ENCODE measurements at places on chromosomes 2 and 18.

- DNase-seq = no peak
Observed at GRCh38 chr2:38174646-38175423, 98.9 kb upstream of the CYP1B1 start.

- DNase-seq = no peak
Observed at GRCh38 chr2:117738991-117739839, 75.3 kb upstream of the DDX18 start.

GRCh38 chr2:16478434-16479210, 187.0 kb downstream of the CYRIA start:
- DNase-seq = no peak

GRCh38 chr2:32248299-32248698, 16.4 kb downstream of the NLRC4 start:
- no peak for DNase-seq

- no peak for DNase-seq
Observed at GRCh38 chr2:9463698-9464034, 10.7 kb upstream of the IAH1 start.

- DNase-seq = no peak
Observed at GRCh38 chr2:204842661-204843485, 297.6 kb downstream of the PARD3B start.

DNA sequence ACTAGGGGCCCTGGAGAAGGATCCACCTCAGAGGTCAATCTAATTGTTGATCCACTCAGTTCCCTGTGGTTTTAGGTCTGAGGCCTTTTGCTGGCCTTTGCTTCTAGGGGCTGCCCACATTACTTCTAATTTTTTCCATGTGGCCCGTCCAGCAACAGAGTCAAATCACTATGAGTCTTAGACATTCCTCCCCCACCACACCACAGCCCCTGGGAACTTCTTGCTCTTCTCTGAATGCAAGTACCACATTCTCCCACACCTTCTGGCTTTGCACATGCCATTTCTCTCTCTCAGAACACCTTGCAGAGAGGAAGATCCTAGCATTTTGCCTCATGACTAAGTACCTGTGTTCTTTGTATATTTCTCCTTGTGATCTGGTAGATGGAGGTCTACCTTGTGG, 286.9 kb downstream of the SETBP1 start:
- DNase-seq = no peak

DNA sequence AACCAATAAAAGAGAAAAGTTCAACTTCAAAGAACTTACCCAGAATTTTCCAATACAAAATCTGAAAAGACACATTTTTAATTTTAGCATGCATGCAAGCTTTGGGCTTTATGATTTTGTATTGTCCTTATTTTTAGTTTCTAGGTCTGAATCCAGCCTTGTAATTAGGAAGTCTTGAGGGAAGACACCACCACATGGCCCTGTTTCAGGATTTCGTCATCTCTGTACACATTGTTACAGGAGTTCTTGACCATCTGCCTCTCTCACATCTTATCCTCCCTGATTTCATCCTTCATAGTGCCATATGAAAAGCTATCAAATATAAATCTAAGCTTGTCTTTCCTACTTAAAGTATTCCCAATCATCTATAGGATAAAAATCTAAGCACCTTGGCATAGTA, 176.1 kb downstream of the TXNL1 start:
- no peak for DNase-seq

- DNase-seq = no peak
Observed at GRCh38 chr2:232511336-232511890, 8.8 kb upstream of the PRSS56 start.

GRCh38 chr2:182792441-182792840, 74.0 kb downstream of the FRZB start:
- DNase-seq = peak; percentile 22

GRCh38 chr2:55239656-55240222, 7.3 kb downstream of the RPS27A start:
- DNase-seq = peak; percentile 64

- no peak for DNase-seq
Observed at GRCh38 chr18:21064347-21064746, 47.3 kb downstream of the ROCK1 start.

- DNase-seq = no peak
Observed at GRCh38 chr2:106537047-106537446, 49.9 kb downstream of the CD8B2 start.

GRCh38 chr2:206840999-206841398, 75.6 kb downstream of the FASTKD2 start:
- no peak for DNase-seq

DNA sequence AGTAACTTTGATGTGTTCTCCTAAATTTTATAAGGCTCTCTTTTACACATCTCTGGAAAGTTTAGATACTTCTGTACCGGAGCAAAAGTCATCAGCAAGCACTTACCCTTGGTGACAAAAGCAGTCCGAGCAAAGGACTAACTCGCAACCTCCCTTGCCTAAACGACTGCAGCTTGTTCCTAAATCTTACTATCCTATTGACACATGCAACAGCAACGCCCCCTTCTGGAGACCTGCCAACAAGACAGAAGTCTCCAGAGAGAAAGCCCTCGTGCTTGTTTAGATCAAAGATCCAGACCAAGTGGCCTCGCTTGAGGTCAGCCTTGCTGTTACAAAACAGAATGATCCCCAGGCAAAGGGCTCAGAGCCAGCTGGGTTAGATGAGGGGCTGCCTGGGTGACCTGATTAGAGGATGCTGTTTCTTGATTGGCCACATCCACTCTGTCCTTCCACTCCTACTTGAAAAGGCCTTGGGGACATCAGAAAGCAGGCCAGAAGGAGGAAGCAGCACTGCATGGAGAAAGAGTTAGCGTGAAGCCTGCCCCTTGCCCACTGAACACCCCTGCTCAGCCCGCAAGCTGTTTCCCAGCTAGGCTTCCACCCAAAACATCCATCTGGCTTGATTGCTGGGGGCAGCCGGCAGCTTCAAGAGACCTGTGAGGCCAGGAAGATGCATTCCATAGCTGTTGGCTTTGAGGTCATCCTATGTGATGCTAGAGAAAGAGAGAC, 94.3 kb downstream of the HNRNPLL start:
- peak; percentile 58 for DNase-seq

GRCh38 chr18:58657081-58657480, 14.2 kb upstream of the MALT1 start:
- no peak for DNase-seq

- DNase-seq = no peak
Observed at GRCh38 chr2:233148354-233148753, 88.2 kb downstream of the INPP5D start.

GRCh38 chr2:65867446-65867845, 435.0 kb upstream of the SPRED2 start:
- DNase-seq = no peak

DNA sequence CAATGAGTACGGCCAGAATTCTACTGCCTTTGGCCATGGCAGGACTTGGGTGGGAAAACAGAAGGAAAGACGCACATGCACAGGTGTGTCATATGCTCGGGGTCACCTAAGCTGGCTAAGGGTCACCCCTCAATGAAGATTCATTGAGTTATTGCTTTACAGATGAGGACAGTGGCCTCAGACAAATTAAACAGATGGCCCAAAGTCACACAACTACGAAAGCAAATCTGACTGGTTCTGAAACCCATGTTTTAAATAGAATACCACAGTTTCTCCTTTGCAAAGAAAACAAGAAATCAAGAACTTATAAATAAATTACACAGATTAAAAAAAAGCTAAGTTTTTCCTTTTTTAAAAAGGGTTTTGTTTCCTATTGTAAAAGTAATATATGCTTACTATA, 70.5 kb downstream of the ID2 start:
- DNase-seq = no peak

DNA sequence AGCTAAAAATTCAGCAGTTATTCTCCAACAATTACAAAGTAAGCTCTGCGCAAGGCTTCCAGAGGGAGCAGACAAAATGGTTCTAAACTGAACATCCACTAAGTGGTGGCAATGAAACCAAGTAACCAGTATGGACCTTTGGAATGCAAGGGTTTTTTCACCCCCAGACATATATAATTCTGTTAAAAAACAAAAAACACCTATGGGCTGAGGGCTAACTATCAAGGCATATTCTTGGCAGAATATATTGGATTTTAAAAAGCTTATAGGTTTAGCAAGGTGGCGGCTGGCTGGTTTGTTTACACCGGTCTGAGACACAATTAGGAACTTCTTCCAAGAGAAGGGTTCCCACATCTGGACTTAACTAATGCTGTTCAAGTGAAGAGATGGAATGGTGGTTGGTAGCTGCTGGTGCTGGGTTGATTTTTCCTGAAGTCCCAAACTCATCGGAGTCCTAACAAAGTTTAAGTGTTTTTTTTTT, 2.8 kb downstream of the ZFP36L2 start:
- no peak for DNase-seq

DNA sequence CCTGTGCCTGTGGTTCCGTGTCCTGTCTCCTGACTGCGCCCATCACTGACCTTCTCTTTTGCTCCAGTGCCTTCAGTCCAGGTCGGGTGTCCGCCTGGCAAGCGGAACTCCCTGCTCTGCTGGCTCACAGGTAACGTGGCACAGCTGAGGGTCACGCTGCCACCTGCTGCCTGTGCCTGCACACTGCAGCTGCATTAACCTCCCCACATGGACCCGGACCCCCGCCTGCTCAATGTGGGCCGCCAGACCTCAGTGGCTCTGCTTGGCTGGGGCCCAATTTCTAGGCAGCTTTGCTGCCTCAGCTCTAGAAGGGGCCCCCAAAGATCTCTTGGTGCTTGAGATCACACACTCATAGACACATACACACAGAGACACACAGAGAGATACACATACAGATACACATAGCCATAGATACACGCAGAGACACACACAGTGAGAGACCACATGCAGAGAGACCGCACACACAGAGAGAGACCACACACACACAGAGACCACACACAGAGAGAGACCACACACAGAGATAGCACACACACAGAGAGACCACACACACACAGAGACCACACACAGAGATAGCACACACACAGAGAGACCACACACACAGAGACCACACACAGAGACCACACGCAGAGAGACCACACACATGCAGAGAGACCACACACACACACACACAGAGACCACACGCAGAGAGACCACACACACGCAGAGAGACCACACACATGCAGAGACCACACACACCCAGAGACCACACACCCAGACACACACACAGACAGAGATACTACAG, 14.9 kb upstream of the CNNM3 start:
- DNase-seq = peak; percentile 21

DNA sequence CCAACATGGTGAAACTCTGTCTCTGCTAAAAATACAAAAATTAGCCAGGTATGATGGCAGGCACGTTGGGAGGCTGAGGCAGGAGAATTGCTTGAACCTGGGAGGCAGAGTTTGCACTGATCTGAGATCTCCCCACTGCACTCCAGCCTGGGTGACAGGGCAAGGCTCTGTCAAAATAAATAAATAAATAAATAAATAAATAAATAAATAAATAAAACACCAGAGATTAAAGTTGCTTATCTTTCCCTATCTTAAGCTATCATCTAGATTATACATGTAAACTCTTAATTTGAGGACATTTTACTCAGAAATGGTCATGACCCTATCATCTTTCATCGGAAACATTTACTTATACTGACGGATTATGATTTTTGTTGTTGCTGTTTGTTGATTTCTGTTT, 373.2 kb downstream of the GALNT13 start:
- no peak for DNase-seq

- no peak for DNase-seq
Observed at GRCh38 chr2:98732430-98733051, 1.6 kb upstream of the MGAT4A start.

GRCh38 chr2:99867770-99868169, 274.6 kb downstream of the AFF3 start:
- DNase-seq = no peak

- no peak for DNase-seq
Observed at GRCh38 chr18:59697236-59697932, at the start of gene CCBE1. CCBE1 (minus strand) TSS chr18:59697423.

GRCh38 chr2:189629531-189630453, 31.5 kb upstream of the ASNSD1 start:
- DNase-seq = no peak

GRCh38 chr2:238498691-238499295, 72.1 kb downstream of the ASB1 start:
- DNase-seq = peak; percentile 26

DNA sequence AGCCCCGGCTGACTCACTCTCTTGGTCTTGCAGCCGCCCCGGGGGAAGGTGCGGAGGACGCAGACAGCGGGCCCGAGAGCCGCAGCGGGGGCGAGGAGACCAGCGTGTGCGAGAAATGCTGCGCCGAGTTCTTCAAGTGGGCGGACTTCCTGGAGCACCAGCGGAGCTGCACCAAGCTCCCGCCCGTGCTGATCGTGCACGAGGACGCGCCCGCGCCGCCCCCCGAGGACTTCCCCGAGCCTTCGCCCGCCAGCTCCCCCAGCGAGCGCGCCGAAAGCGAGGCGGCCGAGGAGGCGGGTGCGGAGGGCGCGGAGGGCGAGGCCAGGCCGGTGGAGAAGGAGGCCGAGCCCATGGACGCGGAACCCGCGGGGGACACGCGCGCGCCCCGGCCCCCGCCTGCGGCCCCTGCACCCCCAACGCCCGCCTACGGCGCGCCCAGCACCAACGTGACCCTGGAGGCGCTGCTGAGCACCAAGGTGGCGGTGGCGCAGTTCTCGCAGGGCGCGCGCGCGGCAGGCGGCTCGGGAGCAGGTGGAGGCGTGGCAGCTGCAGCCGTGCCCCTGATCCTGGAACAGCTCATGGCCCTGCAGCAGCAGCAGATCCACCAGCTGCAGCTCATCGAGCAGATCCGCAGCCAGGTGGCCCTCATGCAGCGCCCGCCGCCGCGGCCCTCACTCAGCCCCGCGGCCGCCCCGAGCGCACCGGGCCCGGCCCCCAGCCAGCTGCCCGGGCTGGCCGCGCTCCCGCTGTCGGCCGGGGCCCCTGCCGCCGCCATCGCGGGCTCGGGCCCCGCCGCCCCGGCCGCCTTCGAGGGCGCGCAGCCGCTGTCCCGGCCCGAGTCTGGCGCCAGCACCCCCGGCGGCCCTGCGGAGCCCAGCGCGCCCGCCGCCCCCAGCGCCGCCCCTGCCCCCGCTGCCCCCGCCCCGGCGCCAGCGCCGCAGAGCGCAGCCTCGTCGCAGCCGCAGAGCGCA, 12.7 kb downstream of the SALL3 start:
- no peak for DNase-seq

DNA sequence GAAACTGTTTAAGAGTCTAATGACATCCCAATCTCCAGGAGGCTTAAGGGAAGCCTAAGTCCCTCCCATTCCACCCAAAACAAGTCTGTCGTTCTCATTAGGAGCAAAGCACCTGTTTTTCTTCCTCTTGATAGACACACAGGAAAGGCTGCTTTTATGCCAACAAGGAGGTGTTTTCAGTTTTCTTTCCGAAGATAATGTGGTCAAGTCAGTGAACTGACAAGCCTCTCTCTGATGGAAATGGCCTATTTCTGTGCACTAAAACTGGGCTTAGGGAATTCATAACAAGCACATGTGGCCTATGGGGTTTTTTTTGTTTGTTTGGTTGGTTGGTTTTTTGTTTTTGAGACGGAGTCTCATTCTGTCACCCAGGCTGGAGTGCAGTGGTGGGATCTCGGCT, 36.2 kb downstream of the FBLN7 start:
- no peak for DNase-seq

DNA sequence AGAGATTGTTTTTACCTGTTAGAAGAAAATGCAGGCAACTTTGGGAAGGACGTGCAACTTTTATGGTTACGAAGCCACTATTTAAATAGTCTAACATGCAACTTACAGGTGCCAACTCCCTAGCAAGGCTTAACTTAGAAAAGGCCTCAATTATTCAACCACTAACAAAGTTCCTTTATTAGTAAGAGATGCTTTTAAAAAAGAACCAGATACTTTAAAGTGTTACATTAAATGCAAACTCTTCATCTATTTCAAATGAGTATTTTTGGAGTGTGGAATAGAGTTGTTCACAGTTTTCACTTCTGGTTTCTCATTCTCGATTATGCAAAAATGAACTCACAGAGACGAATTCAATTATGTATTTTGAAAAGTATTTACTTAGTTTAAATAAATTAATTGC, 51.7 kb downstream of the PELI1 start:
- DNase-seq = no peak

GRCh38 chr2:24080701-24081100, 3.9 kb downstream of the TP53I3 start:
- no peak for DNase-seq
